Kidney capillary endothelial cell (primary cell): ENCODE measurements at places on chromosomes 2 and 18.

GRCh38 chr2:46643951-46644350 lies 164.6 kb downstream of the TMEM247 start:
- DNase-seq = no peak

GRCh38 chr2:158686210-158686691 lies 108.9 kb upstream of the DAPL1 start:
- no peak for DNase-seq

- no peak for DNase-seq
Measured at GRCh38 chr2:239908744-239909143, 116.4 kb downstream of the NDUFA10 start.

- no peak for DNase-seq
Measured at GRCh38 chr2:66418381-66418780, 16.5 kb upstream of the MEIS1 start.

DNA sequence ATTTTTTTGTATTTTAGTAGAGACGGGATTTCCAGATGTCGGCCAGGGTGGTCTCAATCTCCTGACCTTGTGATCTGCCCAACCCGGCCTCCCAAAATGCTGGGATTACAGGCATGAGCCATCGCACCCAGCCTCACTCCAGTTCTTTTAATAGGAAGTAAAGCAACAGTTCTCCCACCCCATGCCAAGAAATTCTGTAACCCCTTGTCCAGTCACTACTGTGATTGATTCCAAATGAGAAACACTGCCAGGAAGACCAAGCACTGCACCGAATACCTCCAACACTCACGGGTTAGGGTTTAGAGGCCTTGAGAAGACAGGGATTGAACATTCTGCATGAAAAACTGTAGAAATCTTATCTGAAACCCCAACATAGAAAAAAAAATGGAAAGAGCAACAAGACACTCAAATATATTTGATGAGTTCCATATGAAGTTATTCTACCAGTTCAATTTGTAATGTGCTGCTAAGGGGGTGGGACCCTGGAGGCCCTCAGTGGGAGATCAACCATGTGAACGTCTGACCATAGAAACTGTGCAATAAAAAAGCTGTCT lies 48.2 kb upstream of the BIN1 start:
- no peak for DNase-seq

- DNase-seq = no peak
Measured at GRCh38 chr2:162972383-162972782, 133.8 kb upstream of the KCNH7 start.

GRCh38 chr2:12502759-12503158 lies 214.0 kb upstream of the TRIB2 start:
- no peak for DNase-seq

DNA sequence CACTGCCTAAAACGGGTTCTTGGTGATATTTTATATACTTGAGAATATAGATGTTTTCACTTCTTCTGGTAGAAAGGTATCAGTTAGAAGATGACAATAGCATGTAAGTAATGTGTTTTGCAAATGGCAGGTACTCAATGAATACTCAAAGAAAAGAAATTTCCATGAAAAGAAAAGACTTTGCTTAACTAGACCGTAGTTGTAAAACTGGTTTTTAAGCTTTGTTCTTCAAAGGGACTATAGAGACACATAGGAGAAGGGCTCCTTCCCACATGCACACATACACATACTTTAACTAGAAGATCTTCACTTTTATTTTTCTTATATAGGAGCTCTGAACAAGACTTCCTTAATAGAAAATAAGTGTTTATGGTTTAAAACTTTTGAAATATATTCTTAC lies 215.3 kb upstream of the RND3 start:
- no peak for DNase-seq

GRCh38 chr2:135709992-135710391 lies 31.7 kb upstream of the UBXN4 start:
- peak; percentile 43 for DNase-seq

DNA sequence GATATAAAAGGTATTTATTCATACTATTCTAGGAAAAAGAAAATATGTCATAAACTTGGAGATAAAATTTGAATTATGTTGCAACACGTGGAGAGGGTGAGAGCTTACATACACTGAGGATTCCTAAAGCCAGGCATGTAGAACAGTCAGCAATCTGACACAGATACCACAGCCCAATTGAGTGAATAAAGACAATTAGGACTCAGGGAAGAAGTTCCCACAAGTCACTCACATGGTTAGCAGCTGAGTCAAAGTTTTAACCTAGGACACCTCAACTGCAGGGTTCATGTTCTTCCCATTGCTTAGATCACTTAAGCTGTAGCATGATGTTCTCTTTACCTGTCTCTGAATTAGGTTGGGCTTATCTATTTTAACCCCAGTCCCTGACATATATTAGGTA lies 189.5 kb downstream of the CMPK2 start:
- no peak for DNase-seq

DNA sequence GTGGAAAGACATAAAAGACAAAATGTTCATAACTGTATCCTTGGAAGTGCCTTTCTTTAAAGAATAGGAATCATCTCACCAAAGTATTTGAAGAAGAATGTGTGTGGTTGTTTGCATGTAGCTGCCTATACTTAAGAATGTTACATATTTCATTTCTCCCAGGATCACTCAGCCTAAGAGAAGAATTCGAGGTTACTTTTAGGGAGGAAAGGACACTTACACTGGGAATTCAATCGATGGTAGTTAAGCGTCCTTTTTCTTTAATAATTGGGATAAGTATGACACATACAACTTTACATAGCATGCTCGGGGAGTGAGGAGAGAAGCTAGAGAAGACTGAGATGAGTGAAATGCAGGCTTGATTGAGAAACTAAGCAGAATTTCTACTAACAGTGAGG lies 22.0 kb upstream of the CYP1B1 start:
- no peak for DNase-seq

GRCh38 chr18:56570978-56571377 lies 67.4 kb downstream of the TXNL1 start:
- DNase-seq = no peak

- peak; percentile 60 for DNase-seq
Measured at GRCh38 chr2:207131594-207131993, 34.2 kb downstream of the KLF7 start.
